ENCODE measurements at places on chromosomes 5 and 9. TPM values are rescaled to one million over a fixed set of nuclear protein-coding genes. Genes with fewer than 3 reads are reported as not detected.

Gene PDZD2
- polyA plus RNA-seq: under 0.01 TPM

Gene FOXI1
- polyA plus RNA-seq: not detected

Gene C5orf52
- polyA plus RNA-seq: not detected

Gene PKN3
- 9.2 TPM for polyA plus RNA-seq

Gene NRG2
- polyA plus RNA-seq: not detected

Gene PROB1
- 1.1 TPM for polyA plus RNA-seq

Gene ANKDD1B
- polyA plus RNA-seq: 0.12 TPM

DNA sequence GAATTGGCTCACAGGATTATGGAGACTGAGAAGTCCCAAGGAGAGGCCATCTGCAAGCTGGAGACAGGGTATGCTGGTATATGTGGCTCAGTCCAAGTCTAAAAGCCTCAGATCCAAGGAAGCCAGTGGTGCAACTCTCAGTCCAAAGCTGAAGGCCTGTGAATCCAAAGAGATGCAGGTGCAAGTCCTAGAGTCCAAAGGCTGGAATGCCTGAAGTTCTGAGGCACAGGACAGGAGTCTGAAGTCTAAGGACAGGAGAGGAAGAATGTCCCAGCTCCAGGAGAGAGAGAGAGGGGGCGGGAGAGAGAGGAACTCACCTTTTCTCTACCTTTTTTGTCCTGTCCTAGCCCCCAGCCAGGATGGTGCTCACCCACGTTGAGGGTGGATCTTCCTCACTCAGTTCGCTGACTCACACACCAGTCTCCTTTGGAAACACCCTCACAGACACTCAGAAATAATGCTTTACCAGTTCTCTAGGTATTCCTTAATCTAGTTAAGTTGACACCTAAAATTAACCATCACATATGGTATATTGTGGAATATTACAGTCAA, 49.6 kb downstream of the KCNN2 start:
- no peak for DNase-seq

DNA sequence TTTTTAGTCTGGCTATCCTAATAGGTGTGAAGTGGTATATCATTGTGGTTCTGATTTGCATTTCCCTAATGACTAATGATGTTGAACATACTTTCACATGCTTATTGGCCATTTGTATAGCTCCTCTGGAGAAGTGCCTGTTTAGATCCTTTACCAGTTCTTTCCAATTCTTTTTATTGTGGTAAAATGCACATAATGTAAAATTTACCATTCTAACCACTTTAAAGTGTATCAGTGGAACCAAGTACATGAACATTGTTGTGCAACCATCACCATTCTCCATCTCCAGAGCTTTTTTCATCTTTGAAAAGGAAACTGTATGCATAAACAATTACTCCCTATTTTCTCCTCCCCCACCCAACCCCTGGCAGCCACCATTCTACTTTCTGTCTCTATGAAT, 95.4 kb downstream of the NRG2 start:
- DNase-seq: no peak

GRCh38 chr5:89053547-89053946, 170.6 kb upstream of the MEF2C start:
- no peak for DNase-seq

GRCh38 chr9:117704024-117704575, at the start of gene TLR4:
Gene TLR4 (plus strand): TSS chr9:117704403. CDS start chr9:117704473, 70 bp downstream.
- no peak for DNase-seq

DNA sequence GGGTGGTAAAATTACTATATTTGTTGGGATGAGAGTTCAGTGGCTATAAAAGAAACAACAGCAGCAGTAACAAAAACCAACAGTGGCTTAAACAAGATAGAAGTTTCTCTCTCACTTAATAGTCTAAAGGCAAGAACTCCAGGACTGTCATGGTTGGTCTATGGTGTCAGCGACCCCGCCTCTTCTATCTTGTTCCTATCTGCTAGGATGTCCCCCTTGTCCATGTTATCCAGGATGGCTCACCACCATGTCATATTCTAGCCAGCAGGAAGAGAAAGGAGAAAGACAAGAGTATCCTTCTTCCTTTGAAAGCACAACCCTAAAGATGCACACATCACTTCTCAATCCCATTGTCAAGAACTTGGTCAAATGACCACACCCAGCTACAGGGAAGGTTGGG, 11.3 kb upstream of the OTP start:
- no peak for DNase-seq

- no peak for DNase-seq
These were observed 61.7 kb downstream of the HSPA4 start for GRCh38 chr5:133113331-133114061.
